ENCODE measurements at places on chromosomes 2 and 18.

DNA sequence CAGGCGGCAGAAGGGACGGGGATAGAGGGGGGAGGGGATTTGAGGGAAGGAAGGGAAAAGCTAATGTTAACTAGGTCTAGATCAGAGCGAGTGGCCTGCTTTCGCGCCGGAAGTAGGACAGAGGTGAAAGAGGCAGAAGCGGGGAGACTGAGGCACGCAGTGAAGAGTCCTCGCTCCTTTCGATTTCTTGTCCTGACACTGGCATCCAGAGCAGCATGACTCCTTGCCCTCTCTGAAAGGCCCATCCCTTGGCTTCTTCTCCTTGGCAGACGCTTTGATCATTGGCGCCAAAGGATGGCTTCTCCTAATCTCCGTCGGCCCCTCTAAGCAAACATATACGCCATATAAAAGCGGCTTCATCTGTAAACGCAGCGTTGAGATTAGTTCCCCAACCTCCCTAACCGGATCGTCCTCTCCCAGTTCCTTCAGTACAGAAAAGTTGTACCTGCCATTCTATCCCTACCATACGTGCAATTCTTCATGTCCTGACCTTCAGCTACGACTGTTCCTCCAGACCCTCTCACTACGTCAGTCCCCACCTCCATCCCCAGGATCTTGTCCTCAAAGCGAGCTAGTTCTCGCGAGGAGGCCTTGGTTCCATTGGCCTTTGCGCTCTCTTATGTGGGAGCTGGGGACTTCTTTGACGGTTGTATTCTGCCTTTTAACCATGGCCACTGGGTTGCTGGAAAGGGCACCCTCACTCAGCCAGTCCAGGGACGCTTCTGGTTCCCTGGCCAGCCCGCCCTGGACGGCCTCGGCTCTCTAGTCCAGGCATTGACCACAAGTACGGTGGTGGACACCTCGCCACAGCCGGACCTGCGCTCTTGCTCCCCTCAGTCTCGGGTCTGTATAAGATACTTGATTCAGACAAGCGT is 857 bp upstream of the NEUROD1 start:
- DNase-seq: no peak

DNA sequence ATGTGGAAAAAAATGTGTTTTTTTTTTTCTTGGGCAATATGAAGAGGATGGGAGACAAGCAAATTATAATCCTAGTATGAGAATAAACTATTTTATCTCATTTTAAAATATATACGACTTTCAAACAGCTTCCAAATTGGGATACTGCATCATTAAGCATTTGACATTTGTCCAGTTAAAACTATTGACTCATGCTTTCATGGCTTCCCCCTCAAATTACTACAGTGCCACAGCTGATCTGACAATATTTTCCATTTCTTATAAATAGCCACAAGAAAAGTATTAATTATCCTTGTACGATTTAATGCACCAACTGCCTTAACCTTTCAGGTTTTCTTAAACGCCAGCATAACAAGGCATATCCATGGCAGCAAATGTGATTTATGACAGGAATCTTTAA is 1134.8 kb upstream of the ZEB2 start:
- no peak for DNase-seq

DNA sequence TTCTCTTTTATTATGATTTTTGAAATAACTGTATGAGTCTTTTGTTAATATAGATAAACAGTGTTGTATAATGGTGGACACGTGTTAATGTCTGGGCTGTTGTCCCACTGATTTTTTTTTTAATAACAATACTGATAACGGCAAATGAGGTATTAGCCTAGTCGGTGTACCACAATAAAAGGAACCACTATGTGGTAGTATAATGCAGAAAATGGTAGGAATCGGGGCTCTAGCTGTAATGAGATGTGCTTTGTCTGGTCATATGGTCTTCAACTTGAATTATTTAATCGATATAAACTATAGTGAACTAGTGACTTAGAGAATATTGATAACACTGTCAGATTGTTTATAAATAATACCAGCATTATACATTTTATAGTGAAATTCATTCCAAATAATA is 517.9 kb upstream of the SPHKAP start:
- DNase-seq: no peak

DNA sequence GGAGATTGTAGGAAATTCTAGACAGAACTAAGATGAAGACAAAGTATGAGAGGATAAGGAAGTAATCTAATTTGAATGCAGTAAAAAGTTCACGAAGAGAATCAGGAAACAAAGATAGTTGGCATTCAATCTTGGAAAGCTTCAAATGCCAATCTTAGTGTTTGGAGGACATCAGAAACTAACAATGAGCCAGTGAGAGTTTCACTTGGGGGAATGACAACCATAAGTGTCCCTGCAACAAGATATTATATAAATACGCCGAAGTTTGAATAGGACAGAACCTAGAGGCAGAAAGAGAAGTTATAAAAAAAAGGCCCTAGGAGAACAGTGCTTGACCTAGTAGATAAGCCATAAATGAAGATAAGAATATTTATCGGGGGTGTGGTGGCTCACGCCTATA is 11.1 kb downstream of the SNRPG start:
- DNase-seq: no peak

DNA sequence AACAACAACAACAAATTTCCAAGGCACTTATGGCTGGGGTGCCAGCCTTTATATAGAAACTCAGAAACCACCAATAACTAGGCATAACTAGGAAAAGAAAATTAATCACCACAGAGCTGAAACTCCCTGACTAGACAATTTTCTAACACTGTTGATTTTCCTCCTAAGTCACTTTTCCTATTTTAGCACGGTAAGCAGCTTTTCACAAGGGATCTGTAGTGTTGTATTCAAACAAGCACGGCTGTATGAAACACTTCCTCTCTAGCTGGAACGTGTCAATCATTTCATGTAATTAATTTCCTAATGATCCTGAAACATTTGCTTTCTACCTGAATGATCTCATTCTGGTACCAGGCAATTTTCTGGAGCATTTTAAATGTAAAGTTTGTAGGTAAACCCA is 645.0 kb downstream of the IRS1 start:
- no peak for DNase-seq

DNA sequence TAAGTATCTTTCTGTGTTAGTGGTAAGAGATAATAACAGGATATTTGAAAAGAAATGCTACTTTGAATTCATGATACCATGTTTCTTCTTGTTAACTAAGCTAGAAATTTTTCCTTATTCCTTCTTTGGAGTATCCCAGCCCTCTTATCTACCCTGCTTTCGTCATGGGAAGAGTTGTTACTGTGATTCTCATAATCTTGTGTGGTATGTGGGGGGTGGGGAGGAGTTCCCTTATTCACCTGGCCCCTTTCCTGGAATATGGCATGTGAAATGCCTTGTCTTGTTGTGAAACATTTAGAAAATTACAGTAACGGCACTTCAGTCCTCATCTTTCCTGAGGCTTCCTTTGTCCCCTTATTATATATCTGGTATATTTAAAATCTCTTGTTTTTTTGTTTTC is 129.9 kb downstream of the NCOA1 start:
- no peak for DNase-seq

GRCh38 chr2:144128130-144128746 is 391.7 kb downstream of the ZEB2 start:
- no peak for DNase-seq

DNA sequence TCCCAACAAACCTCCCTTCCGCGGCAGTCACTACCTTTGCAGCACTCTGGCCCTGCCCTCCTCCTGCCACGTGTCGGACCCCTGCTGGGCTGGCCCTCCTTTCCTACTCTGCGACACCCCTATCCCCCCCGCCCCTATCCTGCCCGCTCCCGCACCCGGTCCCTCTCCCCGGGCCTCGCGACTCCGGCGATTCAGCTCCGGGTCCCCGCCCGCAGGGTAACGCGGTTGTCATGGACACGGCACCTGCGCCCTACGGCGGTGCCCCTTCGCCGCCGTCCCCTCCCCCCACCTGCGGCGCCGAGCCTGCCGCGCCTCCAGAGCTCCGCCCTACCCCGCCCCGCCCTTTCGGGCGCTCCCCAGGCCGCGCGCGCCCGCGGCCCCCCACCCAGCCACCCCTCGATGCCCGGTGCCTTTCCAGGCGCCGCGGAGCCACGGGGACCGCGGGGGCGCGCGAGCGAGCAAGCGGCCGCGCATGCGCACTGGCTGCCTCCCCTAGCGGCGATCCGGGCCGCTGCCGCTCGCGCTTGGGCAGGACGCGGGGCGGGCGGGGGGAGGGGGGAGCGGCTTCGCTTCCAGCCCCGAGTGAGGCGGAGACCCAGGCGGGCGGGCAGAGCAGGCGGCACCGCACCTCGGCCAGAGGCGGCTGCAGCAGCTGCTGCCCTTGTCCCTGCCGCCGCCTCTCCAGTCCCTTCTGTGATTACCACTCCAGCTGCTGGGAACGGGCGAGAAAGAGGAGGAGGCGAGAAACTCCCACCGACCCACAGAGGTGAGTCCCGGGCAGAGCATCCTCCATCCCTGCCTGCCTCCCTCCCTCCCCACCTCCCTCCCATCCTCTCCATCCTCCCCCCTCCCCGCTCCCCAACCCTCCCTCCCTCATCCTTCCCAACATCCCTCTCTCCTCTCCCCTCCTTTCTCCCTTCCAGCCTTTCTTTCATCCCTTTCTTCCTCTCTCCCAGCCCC is at the start of gene CTNNA2:
TSS of gene CTNNA2 (plus strand) at position 610 of the 960 bp plus-strand sequence.
- DNase-seq: no peak

DNA sequence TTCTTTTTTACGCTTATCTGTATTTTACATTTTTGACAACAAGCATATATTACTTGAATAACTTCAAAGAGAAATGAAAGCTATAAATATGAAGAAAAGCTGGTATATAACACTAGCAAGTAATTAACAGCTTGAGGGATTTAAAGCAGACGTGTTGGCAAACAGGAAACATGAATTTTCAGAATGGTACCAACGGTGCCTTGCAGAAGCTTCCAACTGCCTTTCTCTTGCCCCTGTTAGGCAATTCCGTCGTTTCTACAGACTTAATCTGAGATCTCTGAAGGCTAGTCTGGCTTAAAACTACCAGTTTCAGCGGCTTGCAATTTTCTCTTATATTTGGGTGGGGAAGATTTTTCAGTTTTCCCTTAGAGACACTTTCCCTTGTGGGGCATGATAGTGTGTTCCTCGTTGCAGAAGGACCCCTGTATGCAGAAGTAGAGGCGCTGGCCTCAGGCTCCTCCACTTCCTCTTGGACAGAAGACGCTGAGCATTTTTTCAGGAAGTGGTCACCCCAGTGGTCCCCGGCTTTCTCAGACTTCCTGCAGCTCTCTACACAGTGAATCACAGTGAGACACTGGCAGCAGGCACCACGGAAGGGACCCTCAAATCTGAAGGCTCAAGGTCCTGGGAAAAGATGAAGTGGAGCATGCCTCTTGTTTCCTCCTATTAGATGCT is 56.2 kb upstream of the SLC16A14 start:
- DNase-seq: no peak

- peak; percentile 38 for DNase-seq
Observed at GRCh38 chr2:136376211-136376610, 258.3 kb upstream of the CXCR4 start.

GRCh38 chr2:108407864-108408729 is 30.3 kb downstream of the SULT1C4 start:
- DNase-seq: no peak

- DNase-seq: no peak
Observed at GRCh38 chr18:77316008-77316407, 66.4 kb downstream of the GALR1 start.

DNA sequence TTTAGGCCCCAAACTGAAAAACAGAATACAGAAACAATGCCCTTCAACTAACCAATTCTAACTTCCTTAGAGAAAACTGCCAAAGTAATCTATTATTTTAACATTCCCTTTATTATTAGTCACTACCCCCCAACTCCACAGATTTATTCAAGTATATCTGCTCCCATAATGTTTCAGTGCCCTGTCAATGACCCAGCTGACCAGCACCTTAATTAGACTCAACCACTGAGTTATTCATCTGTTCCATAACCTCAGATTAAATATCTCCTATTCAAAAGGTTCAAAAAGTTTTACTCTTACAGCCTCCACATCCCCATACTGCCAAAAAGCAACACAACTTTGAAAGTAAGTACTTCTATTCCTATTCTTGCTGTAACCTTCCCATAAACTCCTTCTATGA is 202.4 kb downstream of the EXOC6B start:
- no peak for DNase-seq

DNA sequence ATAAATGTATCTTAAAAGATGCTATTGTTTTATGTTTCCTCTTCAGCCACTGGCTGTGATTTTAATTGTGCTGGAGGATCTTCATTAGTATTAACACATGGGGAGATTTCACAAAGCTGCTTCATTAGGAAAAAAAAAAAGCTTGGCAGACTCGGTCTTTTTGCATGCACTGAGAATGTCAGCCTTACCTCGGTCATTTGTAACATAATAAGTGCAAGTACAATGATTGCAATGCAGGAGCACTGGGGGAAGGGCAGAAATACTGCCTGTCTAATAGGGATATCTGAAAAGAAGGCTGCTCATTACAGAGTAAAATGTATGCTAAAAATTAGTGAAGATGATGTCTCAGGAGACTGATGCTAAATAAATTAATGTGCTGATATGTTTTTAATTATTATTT is 1.3 kb upstream of the BAZ2B start:
- DNase-seq: no peak

DNA sequence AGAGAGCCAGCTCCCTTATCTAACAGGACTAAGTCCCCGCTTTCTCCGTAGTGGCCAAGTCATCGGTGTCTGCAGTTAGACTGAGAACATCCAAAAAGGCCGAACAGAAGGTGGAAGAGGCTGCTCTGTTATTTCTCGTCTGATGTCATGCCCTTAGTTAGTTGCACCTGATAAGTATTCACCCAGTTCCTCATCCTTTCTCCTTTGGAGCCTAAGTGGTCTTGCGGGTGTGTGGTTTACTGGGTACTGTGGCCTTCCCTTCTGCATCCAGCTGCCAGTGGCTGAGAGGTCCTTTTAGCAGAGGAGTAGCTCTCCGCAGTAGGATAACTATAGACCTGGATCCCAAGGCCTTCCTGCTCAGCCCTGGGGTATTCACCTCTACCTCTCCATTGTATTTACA is 211.6 kb downstream of the BCL2 start:
- DNase-seq: no peak

DNA sequence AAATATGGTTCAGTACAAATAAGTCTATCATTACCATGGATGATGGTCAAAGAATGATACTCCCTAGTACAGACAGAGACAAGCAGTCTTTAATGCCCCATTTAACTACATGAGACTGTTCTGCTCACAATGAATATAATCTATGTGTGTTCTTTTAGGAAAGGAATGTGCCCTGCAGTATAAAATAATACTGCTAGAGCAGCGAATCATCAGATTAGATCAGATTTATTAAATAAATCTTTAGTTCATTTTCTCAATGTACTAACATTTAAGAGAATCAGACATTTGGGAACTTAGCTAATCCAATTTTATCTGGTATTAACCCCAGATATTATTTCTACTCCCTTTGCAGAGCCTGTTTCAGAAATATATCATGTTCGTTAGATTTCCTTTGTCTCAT is 272.0 kb upstream of the GCFC2 start:
- DNase-seq: no peak

DNA sequence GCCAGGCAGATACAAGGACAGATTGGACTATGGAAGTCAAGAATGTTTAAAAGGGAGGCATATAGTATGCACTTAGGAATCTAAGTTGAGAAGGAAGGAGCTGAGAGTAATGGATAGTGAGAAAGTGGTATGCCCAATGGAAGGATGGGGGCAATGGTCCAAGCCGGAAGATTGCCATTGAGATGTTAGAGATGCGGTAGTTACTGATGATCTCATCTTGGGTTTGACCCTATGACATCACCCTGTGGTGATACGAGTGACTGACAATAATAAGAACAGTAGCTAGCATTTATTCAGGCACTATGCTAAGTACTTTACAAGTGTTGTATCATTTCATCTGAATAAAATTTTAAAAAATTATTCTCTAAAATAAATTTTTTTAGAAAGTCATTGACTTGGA is 38.5 kb upstream of the ACMSD start:
- no peak for DNase-seq

Data from CD4-positive, alpha-beta T cell treated with Interleukin-17A for 4 hours (primary cell).